ENCODE measurements at places on chromosomes 12 and 14. TPM values are rescaled to one million over a fixed set of nuclear protein-coding genes. Genes with fewer than 3 reads are reported as not detected.
A peak's percentile ranks its signal among the peaks of the same experiment; 100 is the strongest.

DNA sequence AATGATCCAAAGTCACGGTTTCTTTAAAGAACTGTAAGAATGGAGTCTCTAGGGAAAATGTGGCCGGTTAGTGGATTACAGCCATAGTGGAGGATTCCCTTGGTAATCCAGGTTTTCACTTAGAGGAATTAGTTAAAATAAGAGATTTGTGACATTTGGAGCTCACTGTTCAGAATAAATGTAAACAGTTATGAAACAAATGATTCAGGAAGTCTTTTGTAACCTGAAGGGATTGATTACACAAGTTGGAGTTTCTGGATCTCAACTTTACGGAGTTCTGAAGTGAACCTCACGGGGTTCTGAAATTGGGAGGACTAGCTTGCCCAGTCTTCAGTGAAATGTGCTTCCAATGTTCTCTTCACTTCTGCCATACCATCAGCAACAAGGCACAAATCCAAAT is 234.4 kb upstream of the FKBP4 start:
- no peak for DNase-seq

KHNYN gene
- 13.9 TPM for total RNA-seq

ADCY4 gene
- 0.82 TPM for total RNA-seq

- no peak for DNase-seq
Measured at GRCh38 chr12:120847814-120848213, 56.3 kb downstream of the SPPL3 start.

DNA sequence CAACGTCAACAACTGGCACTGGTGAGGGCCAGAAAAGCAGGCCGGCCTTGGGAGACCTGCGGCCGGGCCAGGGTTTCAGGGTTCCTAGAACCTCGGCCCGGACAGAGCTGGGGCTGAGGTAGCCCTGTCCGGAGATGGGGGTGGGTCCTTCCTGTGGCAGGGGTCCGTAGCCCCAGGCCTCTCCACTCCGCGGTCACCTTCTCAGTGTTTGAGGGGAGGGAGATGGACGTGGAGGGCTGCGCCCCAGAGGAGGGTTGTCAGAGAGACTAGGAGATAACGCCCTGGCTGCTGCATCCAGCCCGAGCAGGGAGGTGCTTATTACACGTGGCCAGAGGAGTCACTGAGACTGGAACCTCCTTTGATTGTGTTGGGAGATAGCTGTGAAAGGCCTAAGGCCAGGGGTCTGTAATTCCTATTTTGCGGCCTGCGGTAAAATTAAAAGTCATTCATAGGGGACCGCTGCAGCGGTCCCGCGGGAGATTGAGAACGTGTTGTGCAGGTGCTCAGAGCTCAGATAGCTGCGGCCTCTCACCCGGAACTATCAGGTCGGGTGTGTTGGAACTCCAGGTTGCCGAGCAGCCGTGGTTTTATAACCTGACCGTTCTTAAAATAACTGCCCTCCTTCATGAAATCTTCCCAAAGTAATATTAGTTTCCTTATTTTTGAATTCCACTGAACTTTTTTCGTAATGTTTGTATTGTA is 507 bp downstream of the AHSA1 start:
- no peak for DNase-seq

OTOGL gene
- total RNA-seq = 0.41 TPM

- no peak for DNase-seq
Measured at GRCh38 chr14:58815794-58816193, 178.0 kb downstream of the DACT1 start.

DNA sequence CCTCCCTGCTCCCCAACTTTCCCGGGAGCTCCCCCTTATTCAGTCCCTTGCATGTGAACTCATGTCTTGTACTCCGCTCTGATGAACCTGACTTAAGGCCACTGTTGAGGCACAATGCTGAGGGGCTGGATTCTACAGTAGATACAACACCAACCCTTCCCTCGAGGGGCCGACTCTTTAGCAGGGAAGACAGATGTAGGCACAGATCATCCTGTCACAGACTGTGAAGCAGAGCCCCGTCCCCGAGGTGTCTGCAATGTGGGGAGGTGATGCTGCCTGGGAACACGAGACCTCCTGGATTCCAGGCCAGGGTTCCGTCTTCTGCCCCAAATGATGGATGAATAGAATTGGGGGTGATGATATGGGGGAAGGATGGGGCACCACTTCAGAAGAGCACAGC is 175.1 kb downstream of the CHST11 start:
- no peak for DNase-seq

FAM161B gene
- total RNA-seq = 20.8 TPM

- DNase-seq = no peak
Measured at GRCh38 chr12:131223791-131224225, 270.1 kb downstream of the ADGRD1 start.

ANO4 gene
- total RNA-seq = 88.9 TPM

BEST3 gene
- total RNA-seq = 1.6 TPM

FGF6 gene
- total RNA-seq = not detected

- DNase-seq = no peak
Measured at GRCh38 chr12:1171657-1172408, 180.8 kb downstream of the ERC1 start.

SMIM41 gene
- not detected for total RNA-seq

GRCh38 chr12:84551373-84551772 is 361.2 kb downstream of the SLC6A15 start:
- no peak for DNase-seq

DNA sequence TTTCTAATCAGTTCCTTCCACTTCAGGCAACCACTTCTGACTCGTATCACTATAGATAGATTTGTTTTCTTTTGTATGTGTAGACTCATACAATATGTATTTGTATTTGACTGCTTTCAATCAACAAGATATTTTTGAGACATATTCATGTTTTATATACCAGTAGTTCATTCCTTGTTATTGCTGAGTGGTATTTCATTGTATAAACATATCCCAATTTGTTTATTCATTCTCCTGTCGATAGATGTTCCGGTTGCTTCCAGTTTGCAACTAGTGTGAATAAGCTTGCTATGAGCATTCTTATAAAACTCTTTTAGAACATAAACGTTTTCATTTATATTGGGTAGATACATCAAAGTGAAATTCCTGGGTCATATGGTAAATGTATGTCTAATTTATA is 119.2 kb downstream of the FIGNL2 start:
- DNase-seq = no peak

DNA sequence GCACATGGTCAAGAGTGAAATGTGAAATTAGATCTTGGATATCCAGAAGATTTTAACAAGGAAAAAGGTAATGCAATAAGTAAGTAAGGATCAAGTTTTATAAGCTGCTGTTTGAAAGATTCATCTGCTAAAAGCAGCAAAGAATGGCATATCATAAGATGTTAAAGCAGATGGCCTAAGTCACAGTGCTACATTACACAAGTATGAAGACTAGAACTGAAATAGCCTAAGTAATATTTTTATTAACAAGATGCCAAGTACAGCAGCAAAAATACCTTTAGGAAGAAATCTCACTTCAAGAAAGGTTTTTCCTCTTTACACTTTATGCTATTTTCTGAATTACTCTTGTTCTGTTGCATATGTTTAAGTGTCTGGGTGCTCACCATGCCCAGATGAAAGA is 414.1 kb downstream of the MDGA2 start:
- DNase-seq = no peak

- DNase-seq = no peak
Measured at GRCh38 chr12:59645242-59645641, 49.4 kb downstream of the SLC16A7 start.

GRCh38 chr12:122079532-122080081 is 1.1 kb downstream of the MLXIP start:
- no peak for DNase-seq

C12orf54 gene
- not detected for total RNA-seq

PDE3A gene
- 4.9 TPM for total RNA-seq

KRT7 gene
- total RNA-seq = not detected

DNA sequence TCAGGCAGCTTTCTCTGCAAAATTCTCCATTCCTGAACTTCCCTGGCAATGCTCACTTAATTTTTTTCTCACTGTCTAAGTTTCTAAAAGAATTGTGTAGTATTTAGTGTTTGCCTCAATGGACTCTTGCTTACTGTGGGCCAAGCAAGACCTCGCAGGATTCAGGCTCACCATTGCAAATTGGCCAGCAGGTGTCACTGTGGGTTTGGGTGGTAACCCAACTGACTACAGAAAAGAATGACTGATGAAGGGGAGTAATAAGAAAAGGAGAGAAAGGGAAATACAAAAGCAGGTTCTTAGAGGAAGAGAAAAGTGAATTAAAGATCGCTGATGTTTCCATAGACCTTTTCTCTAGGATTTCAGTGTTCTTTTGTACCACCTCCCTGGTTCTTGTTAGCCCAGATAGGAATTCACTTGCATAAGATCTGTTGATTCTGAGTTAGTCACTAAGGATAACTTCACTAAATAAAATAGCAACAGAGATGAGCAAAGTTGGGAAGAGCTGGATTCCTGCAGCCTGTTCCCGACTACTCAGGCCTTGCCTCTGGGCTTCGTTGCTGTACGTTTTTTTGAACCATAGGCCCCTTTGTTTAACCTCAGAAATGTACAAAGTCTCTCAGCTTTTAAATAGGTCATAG is 386.5 kb upstream of the DDHD1 start:
- peak; percentile 13 for DNase-seq

- DNase-seq = no peak
Measured at GRCh38 chr14:51360592-51360991, 120.5 kb downstream of the TMX1 start.

GOLGA5 gene
- total RNA-seq = 40.8 TPM

- DNase-seq = no peak
Measured at GRCh38 chr12:93621986-93622385, 49.5 kb downstream of the SOCS2 start.

MYO1A gene
- total RNA-seq = not detected

DPPA3 gene
- not detected for total RNA-seq

DNA sequence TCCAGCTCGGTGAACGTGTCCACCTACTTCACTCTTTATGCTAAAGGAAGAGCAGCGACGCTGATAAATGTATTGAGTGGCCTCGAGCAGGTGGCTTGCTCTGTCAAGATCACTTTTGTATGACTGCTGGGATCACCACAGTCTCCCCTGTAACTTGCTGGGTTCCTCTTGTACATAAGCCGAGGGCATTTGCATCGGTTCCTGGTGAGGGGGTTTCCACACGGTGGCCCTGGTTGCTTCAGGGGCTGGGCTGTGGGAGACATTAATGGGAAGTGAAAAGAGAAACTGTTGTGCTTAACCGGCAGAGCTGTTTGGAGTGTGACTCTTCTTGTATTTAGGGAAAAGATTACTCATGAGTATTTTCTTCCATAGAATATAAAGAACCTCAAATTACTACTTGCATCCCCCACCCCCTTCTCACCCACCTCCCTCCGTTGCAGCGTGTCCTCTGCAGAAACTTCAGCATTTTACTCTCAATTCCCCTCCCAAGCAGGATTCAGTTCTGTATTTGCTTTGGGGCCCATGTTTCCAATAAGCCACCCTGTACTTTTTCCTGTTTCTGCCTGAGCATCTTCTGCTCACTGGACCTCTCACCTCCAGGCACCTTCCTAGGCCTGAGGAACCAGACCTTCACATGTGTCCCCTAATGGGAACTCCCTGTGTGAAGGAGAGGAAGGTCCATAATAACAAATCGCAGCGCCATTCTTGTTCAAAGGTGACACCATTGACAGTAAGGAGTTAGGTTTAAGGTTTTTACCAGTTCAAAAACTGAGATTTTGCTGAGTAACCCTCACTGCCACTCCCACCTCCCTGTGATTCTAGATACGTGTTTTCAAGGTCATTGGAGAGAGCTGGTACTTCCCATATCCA is 187.0 kb downstream of the ETV6 start:
- no peak for DNase-seq

DNA sequence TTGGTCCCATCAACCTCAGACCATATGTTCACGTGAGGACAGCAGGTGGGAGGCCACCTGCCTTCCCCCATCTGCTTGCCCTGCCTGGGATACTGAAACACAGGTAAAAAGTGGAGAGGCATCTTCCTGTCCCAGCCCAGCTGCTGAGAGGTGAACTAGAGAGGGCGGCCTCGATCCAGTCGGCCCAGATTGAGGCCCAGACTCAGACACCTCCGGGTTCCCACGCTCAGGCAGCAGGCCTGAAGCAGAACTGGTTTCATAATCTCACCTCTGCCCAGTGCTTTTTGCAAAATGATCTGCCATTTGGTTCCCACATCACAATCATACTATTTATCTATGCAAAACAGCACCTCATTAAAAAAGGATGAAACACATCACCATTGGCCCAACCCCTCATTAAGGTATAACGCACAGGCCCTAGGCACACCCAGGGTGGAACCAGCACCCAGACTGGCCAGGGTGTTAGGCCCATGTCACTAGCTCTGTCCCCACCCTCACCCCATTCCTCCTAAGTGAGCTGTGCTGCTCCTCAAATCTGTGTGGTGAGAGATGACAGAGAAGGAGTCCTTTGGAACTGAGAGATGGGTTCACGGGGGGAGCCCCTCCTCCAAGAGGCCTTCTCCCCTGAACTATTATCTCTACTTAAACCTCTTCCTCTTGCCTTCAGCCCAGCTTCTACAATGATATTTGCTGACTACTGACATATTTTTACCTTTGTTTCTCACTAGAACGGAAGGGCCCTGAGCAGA is 81.1 kb downstream of the ZFP36L1 start:
- no peak for DNase-seq

DNA sequence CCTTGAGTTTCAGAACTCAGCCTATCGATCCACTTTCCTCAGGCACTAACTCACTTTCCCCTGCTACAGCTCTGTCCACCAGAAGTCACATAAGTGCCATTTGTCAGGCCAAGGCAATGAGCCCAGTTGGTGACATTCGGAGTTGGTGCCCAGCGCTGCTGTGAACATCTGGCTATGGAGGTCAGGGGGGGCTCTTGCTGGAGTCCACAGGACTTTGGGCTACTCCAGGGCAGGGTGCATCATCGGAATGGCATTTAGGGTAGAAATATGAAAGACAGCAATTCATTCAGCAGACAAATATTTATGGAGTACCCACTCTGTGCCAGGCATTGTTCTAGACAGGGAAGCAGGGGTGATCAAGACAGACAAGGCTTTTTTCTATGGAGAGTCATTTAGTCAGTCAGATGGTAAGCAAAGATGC is 1.5 kb upstream of the PPP1CC start:
- peak; percentile 58 for DNase-seq

CMA1 gene
- total RNA-seq = not detected

AICDA gene
- total RNA-seq = not detected

GRCh38 chr14:50237427-50237826 is 6.0 kb upstream of the SOS2 start:
- DNase-seq = no peak

DNA sequence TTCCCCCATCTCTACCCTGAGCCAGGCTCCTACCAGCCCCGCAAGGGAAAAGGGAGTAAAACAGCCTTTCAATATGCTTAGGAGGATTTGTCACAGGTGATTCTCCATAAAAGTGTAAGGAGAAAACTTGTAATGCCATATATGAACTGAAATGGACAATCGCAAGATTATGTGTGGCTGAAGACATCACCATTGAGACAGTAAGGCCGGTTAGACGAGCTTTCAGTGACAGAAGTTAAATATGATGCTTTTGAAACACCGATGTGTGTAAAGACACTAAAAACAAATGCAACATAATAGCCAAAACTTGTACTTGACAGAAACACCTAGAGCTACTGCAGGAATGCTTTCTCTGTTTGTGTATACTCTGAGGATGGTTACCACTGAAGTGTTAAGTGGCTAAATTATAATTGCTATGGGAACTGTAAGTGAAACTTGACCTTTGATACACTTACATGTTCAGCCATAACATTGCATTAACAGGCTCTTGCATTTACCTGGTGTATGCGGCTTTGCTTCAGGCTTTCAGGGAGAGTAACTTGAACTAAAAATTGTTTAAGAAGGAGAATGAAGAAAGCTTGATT is 42.3 kb downstream of the FAR2 start:
- DNase-seq = no peak

PLBD1 gene
- 1.6 TPM for total RNA-seq

GRCh38 chr14:68888025-68888850 is 90.9 kb downstream of the ACTN1 start:
- DNase-seq = no peak

- DNase-seq = no peak
Measured at GRCh38 chr12:89709995-89710872, 1.6 kb upstream of the ATP2B1 start.

KITLG gene
- 56.3 TPM for total RNA-seq
